Choroid plexus epithelial cell (primary cell): ENCODE measurements at places on chromosomes 5 and 9.

DNA sequence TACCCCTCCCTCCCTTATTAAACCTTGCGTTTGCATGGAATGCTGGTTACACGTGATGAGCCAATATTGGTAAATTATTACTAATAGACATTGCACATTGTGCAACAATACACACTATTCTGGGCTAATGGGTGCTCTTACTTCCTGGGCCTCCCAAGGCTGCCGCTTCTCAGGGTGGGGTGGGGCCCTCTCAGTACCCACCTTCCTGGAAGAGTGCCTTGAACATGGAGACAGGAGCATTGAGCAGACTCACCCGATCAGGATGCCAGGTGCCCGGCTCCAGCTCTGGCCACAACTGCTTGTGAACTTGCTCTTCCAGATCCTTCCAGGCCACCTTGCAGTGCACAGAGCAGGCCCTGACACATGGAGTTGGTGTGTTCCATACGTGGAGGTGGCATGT is 24.7 kb upstream of the CEP72 start:
- DNase-seq, result no peak

DNA sequence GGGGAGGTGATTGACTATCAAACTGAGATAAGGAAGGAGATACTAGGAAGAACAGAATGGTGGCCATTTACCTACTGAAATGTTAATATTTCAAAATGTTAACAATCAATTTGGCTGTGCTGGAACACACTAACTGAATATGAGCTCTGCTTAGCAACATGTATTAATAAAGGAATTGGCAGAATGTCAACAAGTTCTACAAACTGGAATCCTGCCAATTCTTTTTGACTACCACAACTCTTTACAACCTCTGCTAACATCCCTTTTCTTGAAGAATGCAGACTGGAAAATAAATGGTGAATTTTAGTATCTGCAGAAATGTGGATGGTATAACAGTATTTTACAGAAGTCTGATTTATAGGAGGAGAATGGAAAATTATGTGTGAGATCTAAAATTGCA is 446.4 kb downstream of the ISL1 start:
- no peak for DNase-seq

DNA sequence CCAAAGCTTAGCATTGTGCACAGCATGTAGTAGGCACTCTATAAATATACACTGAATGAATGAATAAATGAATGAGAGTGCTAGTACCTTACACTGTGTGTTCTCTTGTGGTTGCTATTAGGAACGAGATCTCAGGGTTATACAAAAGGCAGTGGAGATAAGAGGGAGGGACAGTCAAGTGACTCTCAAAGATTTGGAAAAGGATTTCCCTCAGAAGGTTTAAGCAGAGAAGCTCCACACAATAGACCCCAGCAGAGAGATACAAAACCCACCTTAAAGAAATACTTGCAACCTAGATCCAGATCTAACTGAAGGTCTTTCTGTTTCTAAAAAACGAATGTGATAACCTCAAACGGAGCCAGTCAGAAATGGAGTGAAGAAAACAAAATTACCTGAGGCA is 11.8 kb upstream of the EFNA5 start:
- DNase-seq, result no peak

DNA sequence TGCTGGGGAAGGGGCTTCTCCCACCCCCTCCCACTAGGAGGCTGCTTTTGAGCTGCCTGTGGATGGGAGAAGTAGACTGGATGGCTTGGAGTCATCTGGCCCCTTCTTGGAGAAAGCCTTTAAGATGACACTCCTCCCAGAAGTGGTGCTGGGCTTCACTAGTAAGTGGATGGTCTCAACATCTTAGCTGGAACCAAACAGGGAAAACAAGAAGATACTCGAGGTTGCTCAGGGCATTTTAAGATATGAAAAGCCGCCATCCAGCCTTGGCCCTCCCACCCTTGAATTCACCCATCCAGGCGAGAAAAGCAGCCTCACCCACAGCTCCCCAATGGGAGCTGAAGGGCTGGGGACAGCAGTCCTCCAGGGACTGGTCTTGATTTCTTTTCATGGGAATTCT is 7.8 kb upstream of the SMIM32 start:
- no peak for DNase-seq

DNA sequence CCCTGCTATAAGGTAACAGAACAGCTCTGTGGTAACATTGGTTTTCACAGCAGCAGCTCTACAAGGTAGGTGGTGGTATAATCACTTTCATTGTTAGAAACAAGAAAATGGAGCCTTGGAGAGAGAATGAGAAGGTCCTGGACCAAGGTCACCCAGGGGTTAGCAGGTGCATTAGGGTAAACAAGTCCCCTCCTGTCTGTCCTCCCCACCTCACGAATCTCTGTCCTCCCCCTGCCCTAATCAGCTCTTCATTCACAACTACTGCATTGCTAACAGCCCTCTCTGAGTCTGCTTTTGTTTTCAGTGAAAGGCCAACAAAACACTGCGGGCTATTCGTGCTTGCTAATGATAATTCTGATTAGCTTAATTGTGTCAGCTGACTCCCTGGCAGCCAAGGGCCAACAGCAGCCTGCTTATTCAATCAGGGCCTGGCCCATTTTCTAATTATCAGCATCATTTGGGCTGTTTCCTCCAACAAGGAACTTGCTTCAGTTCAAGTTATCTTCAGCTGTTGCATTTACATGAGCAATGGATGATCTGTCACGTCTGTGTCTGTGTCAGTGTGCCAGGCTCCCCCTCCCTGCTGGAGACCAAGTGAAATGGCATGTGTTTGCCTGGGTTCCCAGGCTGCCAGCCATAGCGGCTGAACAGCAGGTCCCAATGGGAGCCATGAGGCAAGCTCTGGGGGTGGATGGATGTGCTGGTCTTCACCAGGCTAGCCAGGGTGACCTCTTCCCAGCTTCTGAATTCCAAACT is 56.7 kb upstream of the EQTN start:
- no peak for DNase-seq

DNA sequence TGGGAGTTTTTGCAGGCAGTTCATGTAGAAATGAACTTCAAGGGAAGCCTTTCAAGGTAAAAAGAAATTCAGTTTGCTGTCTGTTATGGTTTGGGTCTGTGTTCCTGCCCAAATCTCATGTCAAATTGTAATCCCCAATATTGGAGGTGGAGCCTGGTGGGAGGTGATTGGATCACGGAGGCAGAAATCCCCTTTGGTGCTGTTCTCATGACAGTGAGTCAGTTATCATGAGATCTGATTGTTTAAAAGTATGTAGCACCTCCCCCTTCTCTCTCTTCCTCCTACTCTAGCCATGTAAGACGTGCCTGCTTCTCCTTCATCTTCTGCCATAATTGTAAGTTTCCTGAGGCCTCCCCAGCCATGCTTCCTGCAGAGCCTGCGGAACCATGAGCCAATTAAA is 341.4 kb downstream of the ARHGEF28 start:
- DNase-seq, result peak; percentile 62

DNA sequence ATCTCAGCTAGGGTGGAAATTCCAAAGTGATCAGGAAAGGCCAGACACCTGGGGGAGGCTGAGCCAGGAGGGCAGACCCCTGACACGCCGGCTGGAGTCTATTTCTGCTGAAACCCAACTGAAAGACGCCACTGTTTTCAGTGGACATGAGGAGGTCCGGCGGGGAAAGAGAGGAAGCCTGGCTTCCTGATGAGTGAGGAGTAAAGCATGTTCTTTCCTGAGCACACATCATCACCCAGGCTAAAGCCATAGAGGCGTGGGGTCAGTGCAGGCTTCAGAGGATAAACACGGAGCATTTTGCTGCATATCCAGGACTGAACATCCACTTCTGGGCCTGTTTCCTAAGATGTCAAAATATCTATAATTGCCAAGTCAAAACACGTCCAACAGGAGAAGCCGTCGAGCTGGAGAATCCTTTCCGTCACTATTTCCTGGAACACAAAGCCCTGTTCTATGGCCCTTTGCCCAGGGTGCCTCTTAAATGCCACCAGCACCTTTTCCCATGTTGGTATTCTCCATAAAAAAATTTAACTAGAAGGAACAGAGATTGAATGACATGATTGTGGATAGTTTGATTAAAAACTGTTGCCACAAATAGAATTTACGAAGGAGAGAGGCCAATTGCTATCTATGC is 597.9 kb upstream of the ADAMTS16 start:
- no peak for DNase-seq

- DNase-seq, result no peak
Observed at GRCh38 chr5:143045062-143045461, 274.9 kb downstream of the ARHGAP26 start.

DNA sequence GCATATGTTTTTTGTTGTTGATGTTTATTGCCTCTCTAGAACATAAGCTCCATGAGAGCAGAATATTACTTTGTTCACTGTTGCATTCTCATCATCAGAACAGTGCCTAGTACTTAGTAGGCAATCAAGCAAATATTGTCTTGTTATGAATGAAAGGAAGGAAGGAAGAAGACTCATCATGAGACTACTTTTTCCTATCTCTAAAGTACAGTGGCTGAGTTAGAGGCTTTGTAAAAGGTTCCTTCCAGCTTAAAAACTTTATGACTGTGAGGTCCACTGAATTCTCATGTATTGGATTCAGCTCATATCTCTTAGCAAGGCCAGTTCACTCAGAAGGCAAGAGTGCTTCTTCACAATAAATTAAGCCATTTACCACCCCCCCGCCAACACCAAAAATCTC is 171.8 kb upstream of the NR3C1 start:
- DNase-seq, result no peak

DNA sequence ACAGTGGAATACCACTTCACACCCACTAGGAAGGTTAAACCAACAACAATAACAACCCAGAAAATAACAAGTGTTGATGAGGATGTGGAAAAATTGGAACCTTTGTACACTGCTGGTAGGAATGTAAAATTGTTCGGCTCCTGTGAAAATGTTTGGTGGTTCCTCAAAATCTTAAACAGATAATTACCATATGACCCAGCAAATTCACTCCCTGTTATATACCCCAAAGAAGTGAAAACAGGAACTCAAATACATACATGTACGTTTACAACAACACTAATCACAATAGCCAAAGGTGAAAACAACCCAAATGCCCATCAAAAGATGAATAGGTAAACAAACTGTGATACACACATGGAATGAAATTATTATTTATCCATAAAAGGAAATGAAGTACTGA is 178.5 kb upstream of the PHYKPL start:
- DNase-seq, result no peak
